Endodermal cell (in vitro differentiated cells): ENCODE measurements at places on chromosomes 7 and 10.

GRCh38 chr10:122236690-122237306, 34.3 kb upstream of the BTBD16 start:
- DNase-seq, result no peak
- H3K4me3 ChIP-seq, result no peak overlapping the region
- peaks cover 25% of the 10 kb centered on the region for H3K36me3 ChIP-seq
- H3K27me3 ChIP-seq, result no peaks in the 10 kb centered on the region

DNA sequence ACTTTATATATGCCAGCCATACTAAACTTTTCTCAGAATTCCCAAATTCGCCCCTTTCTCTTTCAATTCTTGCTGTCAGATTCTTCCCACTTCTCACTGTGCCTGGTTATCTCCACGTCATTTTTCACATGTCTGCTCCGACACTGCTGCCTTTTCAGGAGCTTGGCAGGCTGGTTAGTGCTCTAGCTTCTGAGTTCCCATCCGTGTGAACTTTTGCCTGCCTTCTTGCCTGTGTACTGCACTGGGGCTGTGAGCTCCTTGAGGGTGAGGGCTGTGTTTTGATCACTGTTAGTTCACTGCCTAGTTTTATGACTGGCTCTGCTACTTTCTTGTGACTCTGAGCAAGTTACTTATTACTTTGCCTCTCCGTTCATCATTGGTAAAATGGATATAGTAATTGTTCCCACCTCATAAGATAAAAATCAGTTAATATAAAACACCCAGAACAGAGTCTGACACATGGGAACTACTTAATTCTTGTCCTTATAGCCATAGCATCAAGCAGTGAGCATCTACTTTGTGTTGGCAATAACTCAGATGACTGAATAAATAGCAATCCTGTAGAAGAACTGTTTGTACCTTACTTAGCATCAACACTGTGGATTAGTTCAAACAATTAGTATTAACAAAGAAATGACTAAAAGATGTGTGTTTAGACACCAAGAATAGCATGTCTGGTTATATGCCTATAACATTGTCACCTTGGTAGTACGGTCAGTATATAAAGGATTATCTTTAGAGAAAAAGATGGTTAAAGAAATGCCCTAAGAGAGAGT, 5.5 kb downstream of the GSTO1 start:
- DNase-seq, result no peak
- H3K4me1 ChIP-seq, result peaks cover 5% of the 10 kb centered on the region
- H3K4me3 ChIP-seq, result no peak overlapping the region
- H3K27ac ChIP-seq, result no peak overlapping the region
- peaks cover 77% of the 10 kb centered on the region for H3K36me3 ChIP-seq
- H3K27me3 ChIP-seq, result no peaks in the 10 kb centered on the region

DNA sequence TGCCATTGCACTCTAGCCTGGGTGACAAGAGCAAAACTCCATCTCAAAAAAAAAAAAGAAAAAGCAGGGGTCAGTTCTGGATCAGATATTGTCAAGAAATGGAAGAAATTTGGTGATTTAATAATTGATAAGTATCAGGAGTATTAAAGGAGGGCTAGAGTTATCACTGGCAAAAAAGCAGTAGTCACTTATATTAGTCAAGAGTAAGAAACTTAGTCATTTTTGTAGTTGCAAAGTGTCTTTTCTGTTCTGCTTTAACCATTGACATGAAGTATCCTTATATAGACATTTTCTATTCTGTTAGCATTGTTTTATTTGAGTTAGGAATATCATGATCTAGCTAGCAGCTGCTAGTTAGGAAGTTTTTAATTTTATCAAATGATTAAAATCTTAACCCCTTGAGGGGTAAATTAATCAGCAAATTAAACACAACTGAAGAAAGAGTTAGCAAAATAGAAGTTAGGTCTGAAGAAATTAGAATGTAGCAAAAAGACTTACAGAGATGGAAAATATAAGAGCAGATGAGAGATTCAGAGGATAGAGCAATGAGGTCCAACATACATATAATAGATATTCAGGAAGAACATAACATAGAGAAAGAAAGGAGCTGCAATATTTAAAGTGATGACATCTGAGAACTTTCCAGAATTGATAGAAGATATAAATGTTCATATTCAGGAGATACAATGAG, 7.3 kb upstream of the CCDC6 start:
- no peak for DNase-seq
- H3K36me3 ChIP-seq, result no peaks in the 10 kb centered on the region
- peaks cover 3% of the 10 kb centered on the region for H3K4me1 ChIP-seq
- H3K27ac ChIP-seq, result no peak overlapping the region
- H3K4me3 ChIP-seq, result no peak overlapping the region
- no peaks in the 10 kb centered on the region for H3K27me3 ChIP-seq

GRCh38 chr10:29634105-29634504, 666 bp downstream of the SVIL start:
- no peak for DNase-seq
- peaks cover 6% of the 10 kb centered on the region for H3K36me3 ChIP-seq
- no peak overlapping the region for H3K27ac ChIP-seq
- H3K27me3 ChIP-seq, result no peaks in the 10 kb centered on the region

DNA sequence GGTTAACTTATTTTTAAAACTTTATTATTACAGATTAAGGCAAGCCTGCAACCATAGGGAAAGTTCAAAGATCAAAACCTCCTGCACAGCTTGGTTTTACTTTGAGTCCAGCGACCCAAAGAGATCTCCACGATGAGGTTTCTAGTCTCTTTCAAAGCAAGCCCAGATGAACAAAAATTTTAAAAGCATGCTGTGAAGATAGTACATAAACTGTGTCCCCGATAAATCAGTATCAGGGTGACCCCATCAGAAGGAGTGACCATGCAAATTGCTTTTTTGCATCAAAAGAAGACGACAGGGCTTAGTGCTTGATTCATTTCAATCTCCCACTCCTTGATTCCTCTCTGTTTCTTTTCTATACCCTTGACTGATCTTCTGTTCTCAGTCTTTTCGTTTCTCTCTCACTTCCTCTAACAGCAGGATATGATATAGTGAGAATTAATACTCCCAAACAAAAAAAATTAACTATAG, 16.0 kb upstream of the DNTT start:
- no peaks in the 10 kb centered on the region for H3K4me1 ChIP-seq
- H3K27me3 ChIP-seq, result no peaks in the 10 kb centered on the region
- H3K4me3 ChIP-seq, result no peak overlapping the region

DNA sequence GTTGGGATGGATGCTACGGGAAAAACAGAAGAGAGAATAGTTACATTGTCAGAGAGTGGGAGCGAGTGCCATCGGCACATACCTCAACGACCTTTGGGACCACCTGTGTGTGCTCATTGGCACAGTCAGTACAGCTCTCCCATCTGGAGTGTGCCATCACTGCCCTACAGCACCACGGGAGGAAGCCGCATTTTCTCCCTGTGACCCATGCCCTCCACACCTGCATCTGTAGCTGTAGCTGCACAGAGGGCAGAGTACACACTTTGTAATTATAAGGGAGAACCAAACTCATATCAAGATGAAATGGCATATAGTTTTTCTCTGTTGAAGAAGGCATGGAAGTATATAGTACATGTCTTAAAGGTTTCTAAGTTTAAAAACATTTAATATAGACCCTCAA, 207.4 kb downstream of the LHFPL3 start:
- H3K27me3 ChIP-seq, result peaks cover 29% of the 10 kb centered on the region
- H3K4me3 ChIP-seq, result no peak overlapping the region
- no peaks in the 10 kb centered on the region for H3K36me3 ChIP-seq
- DNase-seq, result no peak

DNA sequence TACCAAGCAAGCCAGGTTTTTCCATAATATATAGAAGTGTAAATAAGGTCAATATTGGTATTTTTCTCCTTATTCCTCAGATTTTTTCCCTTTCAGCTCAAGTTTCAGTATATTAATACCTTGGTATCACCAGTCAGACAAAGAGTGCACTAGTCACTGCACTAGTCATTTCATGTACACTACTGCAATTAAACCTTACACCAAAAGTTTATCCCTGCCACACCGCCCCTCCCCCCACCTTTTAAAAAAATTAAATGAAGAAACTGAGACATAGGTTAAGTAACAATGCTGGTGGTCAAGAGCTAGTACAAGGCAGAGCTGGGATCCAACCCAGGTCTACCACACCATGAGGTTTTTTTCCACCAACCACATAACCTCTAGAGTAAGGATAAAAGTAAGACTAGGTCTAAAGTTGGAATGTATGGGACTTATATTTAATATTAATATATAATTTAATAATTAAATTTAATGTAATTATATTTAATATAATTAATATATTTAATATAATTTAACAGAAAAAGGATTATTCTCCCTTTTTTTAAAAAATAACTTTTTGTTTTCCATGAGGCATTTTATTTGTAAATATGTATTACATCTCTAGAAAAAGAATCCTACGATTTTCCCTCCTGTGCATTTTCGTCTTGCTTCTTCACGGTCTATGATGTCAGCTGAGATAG, 68.5 kb downstream of the NT5C2 start:
- H3K27me3 ChIP-seq, result no peaks in the 10 kb centered on the region
- H3K36me3 ChIP-seq, result peaks cover 22% of the 10 kb centered on the region
- no peak overlapping the region for H3K4me3 ChIP-seq
- peaks cover 21% of the 10 kb centered on the region for H3K4me1 ChIP-seq
- DNase-seq, result no peak

- DNase-seq, result peak; percentile 26
- peaks cover 75% of the 10 kb centered on the region for H3K36me3 ChIP-seq
- no peaks in the 10 kb centered on the region for H3K4me1 ChIP-seq
- no peak overlapping the region for H3K27ac ChIP-seq
- H3K4me3 ChIP-seq, result no peak overlapping the region
Measured at GRCh38 chr7:99004216-99004615, 125.9 kb downstream of the TRRAP start.

DNA sequence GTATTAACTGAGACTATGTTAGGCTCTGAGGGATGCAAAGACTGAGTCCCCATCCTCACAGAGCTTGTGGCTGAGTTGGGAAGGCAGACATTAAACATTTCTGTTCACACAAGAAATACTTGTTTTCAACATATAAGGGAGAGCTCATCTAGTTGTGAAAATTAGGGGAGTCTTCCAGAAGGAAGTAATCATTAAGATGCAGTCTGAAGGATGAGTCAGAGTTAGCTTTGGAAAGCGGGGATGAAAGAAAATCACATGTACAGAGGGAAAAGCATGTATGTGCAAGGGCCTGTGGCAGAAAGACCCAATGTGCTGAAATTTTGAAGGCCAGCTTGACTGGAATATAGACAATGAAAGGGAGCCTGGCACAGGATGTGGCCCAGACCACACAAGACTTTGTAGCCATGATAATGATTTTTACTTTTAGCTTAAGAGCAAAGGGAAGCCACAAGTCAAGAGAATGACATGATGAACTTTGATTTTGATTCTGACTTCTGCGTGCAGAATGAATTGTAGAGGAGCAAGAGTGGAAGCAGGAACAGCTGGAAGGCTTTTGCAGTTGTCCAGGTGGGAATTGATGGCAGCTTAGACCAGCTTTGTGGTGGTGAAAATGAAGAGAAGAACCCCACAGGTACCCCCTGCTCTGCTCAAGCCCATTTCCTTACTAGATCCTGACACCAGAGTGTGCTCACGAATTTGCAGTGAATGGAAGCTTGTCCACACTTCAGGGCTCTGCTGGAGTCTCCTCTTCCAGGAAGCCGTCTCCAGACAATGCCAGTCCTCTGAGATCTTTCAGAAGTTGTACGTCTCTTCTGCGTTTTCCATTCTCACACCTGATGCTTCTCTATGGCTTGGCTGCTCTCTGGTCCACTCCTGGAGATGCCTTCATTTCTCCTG, 115.6 kb downstream of the ATXN7L1 start:
- H3K36me3 ChIP-seq, result no peaks in the 10 kb centered on the region
- no peaks in the 10 kb centered on the region for H3K27me3 ChIP-seq
- H3K4me1 ChIP-seq, result peaks cover 5% of the 10 kb centered on the region
- no peak for DNase-seq
- no peak overlapping the region for H3K4me3 ChIP-seq

GRCh38 chr7:66604198-66604597, 24.5 kb upstream of the KCTD7 start:
- H3K4me3 ChIP-seq, result no peak overlapping the region
- H3K36me3 ChIP-seq, result no peaks in the 10 kb centered on the region
- H3K4me1 ChIP-seq, result no peaks in the 10 kb centered on the region

GRCh38 chr7:100413889-100414288, 14.6 kb downstream of the ZCWPW1 start:
- H3K27ac ChIP-seq, result no peak overlapping the region
- no peak for DNase-seq
- H3K4me1 ChIP-seq, result no peaks in the 10 kb centered on the region
- no peaks in the 10 kb centered on the region for H3K36me3 ChIP-seq
- no peak overlapping the region for H3K4me3 ChIP-seq

GRCh38 chr7:13132314-13132713, 444.9 kb downstream of the ARL4A start:
- H3K27me3 ChIP-seq, result no peaks in the 10 kb centered on the region
- H3K4me1 ChIP-seq, result no peaks in the 10 kb centered on the region
- no peak overlapping the region for H3K4me3 ChIP-seq
- H3K36me3 ChIP-seq, result no peaks in the 10 kb centered on the region

DNA sequence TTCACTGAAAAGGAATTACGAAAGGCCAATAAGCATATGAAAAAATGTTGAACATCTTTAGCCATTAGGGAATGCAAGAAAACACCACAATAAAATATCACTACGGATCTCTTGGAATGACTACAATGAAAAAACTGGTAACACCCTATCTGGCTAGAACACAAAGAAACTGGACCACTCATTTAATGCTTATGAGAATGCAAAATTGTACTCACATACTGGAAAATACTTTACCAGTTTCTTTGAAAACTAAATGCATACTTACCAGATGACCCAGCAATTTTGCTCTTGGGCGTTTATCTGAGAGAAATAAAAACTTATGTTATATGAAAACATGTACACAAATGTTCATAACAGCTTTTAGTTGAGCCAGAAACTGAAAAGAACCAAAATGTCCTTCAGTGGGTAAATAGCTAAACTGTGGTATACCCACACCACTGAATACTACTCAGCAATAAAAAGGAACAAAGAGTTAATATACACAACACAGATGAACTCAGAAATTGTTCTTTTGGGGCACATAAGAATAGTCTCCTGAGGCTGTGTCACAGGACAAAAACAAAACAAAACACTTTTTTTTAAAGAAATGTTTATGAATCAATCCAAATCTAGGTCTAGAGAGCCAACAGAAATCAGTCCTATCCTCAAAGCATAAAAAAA, 23.5 kb downstream of the CNOT4 start:
- H3K36me3 ChIP-seq, result no peaks in the 10 kb centered on the region
- no peaks in the 10 kb centered on the region for H3K4me1 ChIP-seq
- DNase-seq, result no peak
- no peak overlapping the region for H3K4me3 ChIP-seq
